ENCODE measurements at places on chromosomes 5 and 9. TPM values are rescaled to one million over a fixed set of nuclear protein-coding genes. Genes with fewer than 3 reads are reported as not detected.
A peak's percentile ranks its signal among the peaks of the same experiment; 100 is the strongest.

GRCh38 chr5:160537940-160538339 is 116.3 kb downstream of the PTTG1 start:
- no peaks in the 10 kb centered on the region for H3K4me1 ChIP-seq
- no peak for DNase-seq
- H3K36me3 ChIP-seq = no peaks in the 10 kb centered on the region
- H3K27ac ChIP-seq = no peak overlapping the region

- H3K4me3 ChIP-seq = no peak overlapping the region
- no peaks in the 10 kb centered on the region for H3K4me1 ChIP-seq
- no peaks in the 10 kb centered on the region for H3K36me3 ChIP-seq
- H3K27me3 ChIP-seq = peaks cover 16% of the 10 kb centered on the region
- no peak for DNase-seq
Observed at GRCh38 chr5:173515526-173515925, 100.9 kb downstream of the BOD1 start.

GRCh38 chr5:154627698-154628678 is 127.2 kb upstream of the LARP1 start:
- H3K36me3 ChIP-seq = no peaks in the 10 kb centered on the region
- no peak for DNase-seq
- peak overlapping the region; percentile 26 for H3K27ac ChIP-seq
- no peak overlapping the region for H3K4me3 ChIP-seq

DNA sequence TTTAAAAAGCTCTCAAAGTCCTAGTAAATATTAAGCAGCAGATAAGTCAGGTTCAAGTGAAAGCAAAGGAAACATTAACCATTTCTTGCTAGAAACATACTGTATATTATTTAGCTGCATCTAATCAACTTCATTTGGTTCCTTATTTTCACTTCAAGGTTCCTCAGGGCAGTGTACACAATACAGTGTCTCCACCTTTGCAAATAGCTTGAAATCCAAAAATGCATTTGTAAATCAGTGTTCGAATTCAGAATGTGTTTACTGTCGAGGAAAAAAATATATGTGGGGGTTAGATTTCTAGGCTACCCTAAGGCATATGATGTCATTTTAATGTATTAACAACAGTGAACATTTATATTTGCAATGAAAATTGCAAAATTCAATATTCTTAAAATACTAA is 436.0 kb downstream of the CETN3 start:
- H3K36me3 ChIP-seq = no peaks in the 10 kb centered on the region
- no peak overlapping the region for H3K4me3 ChIP-seq
- H3K27ac ChIP-seq = no peak overlapping the region
- no peaks in the 10 kb centered on the region for H3K27me3 ChIP-seq
- no peak for DNase-seq
- no peaks in the 10 kb centered on the region for H3K4me1 ChIP-seq

DNA sequence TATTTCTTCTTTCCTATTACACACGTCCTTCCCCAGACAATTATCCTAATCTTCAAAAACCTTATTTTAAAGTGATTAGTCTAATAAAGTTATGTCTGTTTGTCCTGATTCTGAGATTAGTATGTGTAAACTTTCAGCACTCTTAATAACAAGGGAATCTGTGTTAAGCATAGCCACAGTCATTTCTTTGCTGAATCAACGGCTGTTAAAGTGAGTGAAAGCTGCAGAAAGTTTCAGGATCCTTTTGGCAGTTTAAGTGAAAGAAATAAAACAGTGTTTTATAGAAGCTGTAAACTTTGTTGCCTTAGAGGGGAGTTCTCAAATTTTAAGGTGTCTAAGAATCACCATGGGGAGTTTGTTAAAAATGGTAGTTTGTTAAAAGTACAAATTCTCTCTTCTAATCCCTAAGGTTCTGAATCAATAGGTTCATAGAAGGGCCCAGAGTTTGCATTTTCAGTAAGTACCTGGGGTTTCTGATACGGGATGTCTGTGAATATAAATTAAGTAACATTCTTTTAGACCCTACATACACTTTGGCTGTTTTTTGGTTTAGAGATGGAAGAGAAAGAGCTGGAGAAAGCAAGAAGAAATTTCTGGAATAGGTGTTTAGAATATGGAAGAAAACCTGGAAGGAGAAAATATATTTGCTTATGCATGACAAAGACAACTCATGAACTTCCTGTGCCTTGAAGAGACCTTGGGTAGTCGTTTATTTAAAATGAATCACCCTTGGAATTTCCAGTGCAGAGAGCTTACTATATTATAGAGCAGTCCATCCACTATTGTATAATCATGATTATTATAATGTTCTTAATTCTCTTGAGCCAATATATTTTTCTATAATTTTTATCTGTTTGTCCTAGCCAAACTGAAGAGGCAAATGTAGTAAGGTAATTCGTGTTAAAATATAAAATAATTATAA is 45.7 kb downstream of the SCAMP1 start:
- no peaks in the 10 kb centered on the region for H3K36me3 ChIP-seq
- H3K4me1 ChIP-seq = no peaks in the 10 kb centered on the region
- no peak overlapping the region for H3K4me3 ChIP-seq
- DNase-seq = no peak
- no peaks in the 10 kb centered on the region for H3K27me3 ChIP-seq
- no peak overlapping the region for H3K27ac ChIP-seq

GRCh38 chr5:157400741-157401495 is 59.1 kb upstream of the NIPAL4 start:
- no peaks in the 10 kb centered on the region for H3K4me1 ChIP-seq
- H3K4me3 ChIP-seq = no peak overlapping the region
- H3K27ac ChIP-seq = no peak overlapping the region

DNA sequence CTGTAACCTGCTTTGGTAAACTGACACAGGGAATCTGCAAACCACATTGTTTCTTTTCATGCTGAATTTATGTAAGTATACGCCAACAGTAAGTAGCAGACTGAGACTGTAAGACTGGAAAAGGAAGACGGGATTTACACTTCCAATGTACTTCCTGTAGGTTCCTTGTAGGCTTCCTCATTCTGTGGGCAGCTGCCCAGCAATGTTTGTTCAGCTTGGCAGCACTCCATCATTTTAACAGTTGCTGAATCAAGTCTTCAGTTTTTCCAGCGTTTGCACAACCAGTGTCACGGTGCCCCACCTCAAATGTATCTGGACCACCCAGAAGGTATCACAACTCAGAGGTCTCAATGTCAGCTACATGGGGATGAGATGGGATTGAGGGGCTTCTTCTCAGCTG is 232.6 kb downstream of the PRDM9 start:
- no peaks in the 10 kb centered on the region for H3K27me3 ChIP-seq
- H3K36me3 ChIP-seq = no peaks in the 10 kb centered on the region
- no peak overlapping the region for H3K27ac ChIP-seq
- H3K4me3 ChIP-seq = no peak overlapping the region
- no peaks in the 10 kb centered on the region for H3K4me1 ChIP-seq
- no peak for DNase-seq

DNA sequence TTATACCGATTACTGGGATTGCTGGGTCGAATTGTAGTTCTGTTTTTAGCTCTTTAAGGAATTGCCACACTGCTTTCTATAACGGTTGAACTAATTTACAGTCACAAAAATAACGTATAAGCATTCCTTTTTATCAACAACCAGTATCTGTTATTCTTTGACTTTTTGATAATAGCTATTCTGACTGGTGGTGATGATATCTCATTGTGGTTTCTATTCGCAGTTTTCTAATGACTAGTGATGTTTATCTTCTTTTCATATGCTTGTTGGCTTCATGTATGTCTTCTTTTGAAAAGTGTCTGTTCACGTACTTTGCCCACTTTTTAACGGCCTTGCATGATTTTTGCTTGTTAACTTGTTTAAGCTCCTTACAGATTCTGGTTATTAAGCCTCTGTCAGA is 74.4 kb downstream of the FAM174A start:
- no peaks in the 10 kb centered on the region for H3K4me1 ChIP-seq
- no peak overlapping the region for H3K4me3 ChIP-seq
- no peak overlapping the region for H3K27ac ChIP-seq
- H3K36me3 ChIP-seq = no peaks in the 10 kb centered on the region

DNA sequence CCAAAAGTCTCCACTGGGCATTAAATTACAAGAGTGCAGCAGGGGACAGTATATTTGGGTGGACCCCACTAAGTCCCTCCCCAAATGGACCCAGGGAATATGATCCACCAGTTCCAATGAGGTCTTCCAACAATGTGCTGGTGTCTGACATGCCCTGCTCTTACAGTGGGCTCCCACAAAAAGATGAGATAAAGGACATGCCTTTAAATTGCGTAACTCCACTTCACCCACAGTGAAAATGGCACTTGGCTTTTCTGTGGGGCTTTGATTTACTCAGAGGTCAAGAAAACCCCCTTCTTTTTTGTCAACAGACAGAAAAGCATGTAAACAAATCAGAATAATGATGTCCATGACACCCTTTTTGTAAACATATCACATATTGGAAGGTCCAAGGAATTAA is 336.5 kb downstream of the EBF1 start:
- H3K4me1 ChIP-seq = no peaks in the 10 kb centered on the region
- H3K4me3 ChIP-seq = no peak overlapping the region
- no peak for DNase-seq
- no peaks in the 10 kb centered on the region for H3K36me3 ChIP-seq

DNA sequence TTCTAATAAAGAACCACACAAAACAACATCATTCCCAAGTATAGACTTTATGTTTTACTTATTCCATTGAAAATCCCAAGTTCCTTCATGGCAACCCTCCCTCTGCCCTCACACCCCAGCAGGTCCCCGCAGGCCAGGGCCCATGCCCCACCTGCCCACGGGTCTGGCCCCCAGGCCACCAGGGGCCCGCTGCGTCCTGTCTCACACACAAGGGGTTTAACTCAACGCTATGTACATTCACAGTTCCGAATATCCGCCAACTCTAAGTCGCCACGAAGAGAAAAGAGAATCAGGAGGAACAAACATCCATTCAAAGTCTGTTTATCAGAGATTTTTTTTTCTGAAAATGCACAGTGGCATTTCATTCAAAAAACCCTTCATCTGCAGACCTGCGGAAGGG is 16.2 kb upstream of the SLC6A3 start:
- no peak overlapping the region for H3K27ac ChIP-seq
- peak; percentile 57 for DNase-seq
- H3K27me3 ChIP-seq = no peaks in the 10 kb centered on the region
- peaks cover 51% of the 10 kb centered on the region for H3K36me3 ChIP-seq
- no peak overlapping the region for H3K4me3 ChIP-seq

GRCh38 chr5:175343308-175343707 is 100.7 kb downstream of the DRD1 start:
- DNase-seq = no peak
- no peak overlapping the region for H3K27ac ChIP-seq
- H3K27me3 ChIP-seq = no peaks in the 10 kb centered on the region
- H3K36me3 ChIP-seq = no peaks in the 10 kb centered on the region
- H3K4me3 ChIP-seq = no peak overlapping the region

- DNase-seq = no peak
- no peak overlapping the region for H3K27ac ChIP-seq
- H3K36me3 ChIP-seq = no peaks in the 10 kb centered on the region
- no peak overlapping the region for H3K4me3 ChIP-seq
- no peaks in the 10 kb centered on the region for H3K27me3 ChIP-seq
Observed at GRCh38 chr5:67093279-67093678, 103.3 kb downstream of the CD180 start.

- no peaks in the 10 kb centered on the region for H3K27me3 ChIP-seq
- no peak for DNase-seq
- no peaks in the 10 kb centered on the region for H3K4me1 ChIP-seq
- no peaks in the 10 kb centered on the region for H3K36me3 ChIP-seq
- no peak overlapping the region for H3K27ac ChIP-seq
Observed at GRCh38 chr5:173751266-173751600, 134.8 kb upstream of the BOD1 start.

- DNase-seq = no peak
- H3K4me3 ChIP-seq = no peak overlapping the region
- H3K36me3 ChIP-seq = no peaks in the 10 kb centered on the region
- no peaks in the 10 kb centered on the region for H3K27me3 ChIP-seq
Observed at GRCh38 chr5:123753180-123753936, 241.4 kb downstream of the CSNK1G3 start.

GRCh38 chr5:164679461-164679860 is 1174.0 kb downstream of the MAT2B start:
- no peak overlapping the region for H3K4me3 ChIP-seq
- no peak for DNase-seq
- H3K27ac ChIP-seq = no peak overlapping the region
- no peaks in the 10 kb centered on the region for H3K27me3 ChIP-seq

DNA sequence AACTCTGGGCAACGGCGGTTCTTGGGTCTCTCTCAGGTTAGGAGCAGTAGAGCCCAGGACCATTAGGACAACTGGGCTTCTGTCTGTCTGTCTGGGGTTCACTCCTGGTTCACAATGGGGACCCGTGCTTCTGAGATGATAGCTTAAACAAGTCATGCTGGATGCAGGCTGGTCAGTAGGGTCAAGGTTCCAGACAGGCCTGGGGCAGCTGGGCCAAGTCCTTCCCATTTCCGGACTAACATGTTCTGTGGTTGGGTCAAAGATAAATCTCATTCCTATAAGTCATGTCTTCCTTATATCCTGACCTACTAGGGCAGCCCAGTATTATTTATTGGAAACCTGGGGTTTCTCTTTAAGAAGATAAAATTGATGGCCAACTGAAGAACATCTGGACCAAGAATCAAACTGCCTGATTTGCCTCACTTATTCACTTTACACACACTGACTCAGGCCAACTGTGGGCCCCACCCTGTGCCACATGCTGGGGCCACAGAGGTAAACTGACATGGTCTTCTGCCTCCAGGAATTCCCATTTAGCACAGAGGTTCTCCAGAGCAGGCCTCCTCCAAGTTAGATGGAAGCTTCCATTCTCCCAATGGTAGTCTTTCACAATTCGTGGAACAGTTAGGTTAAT is 8.3 kb downstream of the HDHD3 start:
- no peak for DNase-seq
- no peaks in the 10 kb centered on the region for H3K36me3 ChIP-seq
- no peak overlapping the region for H3K4me3 ChIP-seq
- H3K27me3 ChIP-seq = no peaks in the 10 kb centered on the region

GRCh38 chr9:137865581-137866145 is 11.9 kb upstream of the CACNA1B start:
- H3K27me3 ChIP-seq = no peaks in the 10 kb centered on the region
- H3K27ac ChIP-seq = no peak overlapping the region
- H3K4me3 ChIP-seq = no peak overlapping the region
- no peaks in the 10 kb centered on the region for H3K36me3 ChIP-seq
- H3K4me1 ChIP-seq = no peaks in the 10 kb centered on the region
- no peak for DNase-seq

- H3K4me1 ChIP-seq = no peaks in the 10 kb centered on the region
- H3K36me3 ChIP-seq = no peaks in the 10 kb centered on the region
- no peak for DNase-seq
- H3K27ac ChIP-seq = no peak overlapping the region
- H3K4me3 ChIP-seq = no peak overlapping the region
- H3K27me3 ChIP-seq = no peaks in the 10 kb centered on the region
Observed at GRCh38 chr5:126753227-126753626, 23.7 kb upstream of the LMNB1 start.

GRCh38 chr9:14447103-14447502 is 133.2 kb upstream of the NFIB start:
- no peaks in the 10 kb centered on the region for H3K36me3 ChIP-seq
- no peaks in the 10 kb centered on the region for H3K27me3 ChIP-seq
- no peak overlapping the region for H3K27ac ChIP-seq
- no peak for DNase-seq
- H3K4me1 ChIP-seq = no peaks in the 10 kb centered on the region
- no peak overlapping the region for H3K4me3 ChIP-seq

- no peak overlapping the region for H3K27ac ChIP-seq
- H3K4me1 ChIP-seq = no peaks in the 10 kb centered on the region
- no peak overlapping the region for H3K4me3 ChIP-seq
- no peak for DNase-seq
- H3K36me3 ChIP-seq = no peaks in the 10 kb centered on the region
Observed at GRCh38 chr9:110303133-110303532, 34.5 kb downstream of the TXNDC8 start.

TXNDC15 gene
- 60.6 TPM for total RNA-seq

ABCA1 gene
- total RNA-seq = 49.0 TPM

ATP10B gene
- not detected for total RNA-seq

GALNT12 gene
- total RNA-seq = 28.3 TPM

NR3C1 gene
- 101 TPM for total RNA-seq

SARDH gene
- 6.8 TPM for total RNA-seq

Measured in upper lobe of right lung (tissue), 1 donor.